ENCODE measurements at places on chromosomes 2 and 18.

GRCh38 chr18:63302220-63302619 lies 17.3 kb downstream of the BCL2 start:
- DNase-seq, result no peak

- DNase-seq, result no peak
Observed at GRCh38 chr2:238954841-238955591, 107.1 kb downstream of the TWIST2 start.

GRCh38 chr2:79630060-79630459 lies 117.2 kb downstream of the CTNNA2 start:
- no peak for DNase-seq

DNA sequence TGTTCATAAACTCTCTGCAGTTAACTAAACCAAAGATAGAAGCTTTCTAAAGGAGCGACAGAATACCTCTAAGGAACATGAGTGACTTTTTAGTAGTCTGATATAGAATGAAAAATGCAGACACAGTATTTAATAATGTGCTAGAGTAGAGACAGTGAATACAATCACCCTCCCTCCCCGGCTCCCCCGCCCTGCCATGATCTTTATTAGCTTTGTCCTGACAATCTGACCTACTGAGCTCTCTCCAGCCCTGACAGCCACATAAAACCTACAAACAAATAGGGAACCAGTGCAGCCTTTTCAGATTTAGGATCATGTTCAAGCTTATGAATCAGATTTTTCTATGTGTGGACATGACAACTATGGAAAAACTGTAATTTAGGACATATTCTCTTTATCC lies 777.6 kb upstream of the FANCL start:
- DNase-seq, result no peak

Data from activated CD4-positive, alpha-beta T cell treated with anti-CD3 and anti-CD28 coated beads, Interleukin-2, amount 50 U/mL, for 24 hours (primary cell).